ENCODE measurements at places on chromosomes 13 and 19.

DNA sequence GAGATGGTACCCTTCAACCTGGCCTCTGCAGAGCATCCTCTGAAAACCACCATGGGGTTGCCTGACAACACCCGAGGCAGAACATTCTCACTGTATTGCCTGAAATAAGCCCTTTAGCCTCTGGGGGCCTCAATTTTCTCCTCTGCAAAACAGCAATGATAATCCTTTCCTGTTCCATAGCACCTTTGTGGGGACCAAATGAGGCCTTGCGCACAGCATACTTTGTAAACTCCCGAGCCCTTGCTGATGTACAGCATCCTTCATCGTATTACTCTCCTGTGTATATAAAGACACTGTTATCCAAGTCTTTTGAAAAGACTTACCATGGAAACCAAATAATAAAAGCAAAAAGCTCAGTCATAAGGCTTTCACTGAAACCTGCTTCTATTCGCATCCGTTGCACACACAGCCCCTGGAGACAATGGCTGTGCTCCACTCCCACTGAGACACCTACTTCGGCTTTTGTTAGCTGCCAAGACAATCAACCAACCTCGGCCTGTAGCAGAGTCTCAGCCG, 276.0 kb downstream of the FOXO1 start:
- no peak for DNase-seq

GRCh38 chr19:8607386-8607785, 3.1 kb downstream of the ADAMTS10 start:
- peak; percentile 67 for DNase-seq

DNA sequence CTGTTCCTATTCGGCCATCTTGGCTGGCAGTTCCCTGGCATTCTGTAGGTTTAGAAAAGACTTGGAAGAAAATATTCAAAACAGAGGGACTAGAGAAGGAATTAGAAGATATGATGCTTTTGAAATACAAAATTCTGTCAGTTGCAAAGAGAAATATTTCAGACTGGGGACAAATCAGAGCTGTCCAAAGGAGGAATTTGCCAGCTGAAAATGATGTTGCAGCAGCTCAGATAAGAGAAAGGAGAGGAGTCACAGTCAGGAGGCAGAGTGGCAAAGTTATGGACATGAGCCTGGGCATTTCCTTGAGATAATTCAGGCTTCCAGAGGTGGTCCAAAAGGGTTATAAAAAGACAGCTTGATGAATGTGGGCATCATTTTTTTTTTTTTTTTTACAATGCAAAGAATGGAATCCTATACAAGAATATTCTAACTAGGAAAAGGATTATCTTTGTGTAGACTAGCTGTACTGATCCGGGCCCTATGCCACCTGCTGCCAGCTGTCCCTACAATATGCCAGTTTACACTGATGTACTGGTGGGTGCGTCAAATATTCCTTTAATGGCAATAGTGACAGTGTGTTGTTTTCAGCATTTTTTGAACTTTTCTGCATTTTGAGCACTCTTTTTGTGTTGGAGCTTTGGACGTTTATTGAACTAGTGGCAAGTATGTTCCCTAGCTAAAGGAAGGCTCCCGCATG, 31.8 kb upstream of the CBY2 start:
- DNase-seq: no peak

GRCh38 chr13:49464621-49465325, 20.7 kb downstream of the SETDB2 start:
- no peak for DNase-seq

DNA sequence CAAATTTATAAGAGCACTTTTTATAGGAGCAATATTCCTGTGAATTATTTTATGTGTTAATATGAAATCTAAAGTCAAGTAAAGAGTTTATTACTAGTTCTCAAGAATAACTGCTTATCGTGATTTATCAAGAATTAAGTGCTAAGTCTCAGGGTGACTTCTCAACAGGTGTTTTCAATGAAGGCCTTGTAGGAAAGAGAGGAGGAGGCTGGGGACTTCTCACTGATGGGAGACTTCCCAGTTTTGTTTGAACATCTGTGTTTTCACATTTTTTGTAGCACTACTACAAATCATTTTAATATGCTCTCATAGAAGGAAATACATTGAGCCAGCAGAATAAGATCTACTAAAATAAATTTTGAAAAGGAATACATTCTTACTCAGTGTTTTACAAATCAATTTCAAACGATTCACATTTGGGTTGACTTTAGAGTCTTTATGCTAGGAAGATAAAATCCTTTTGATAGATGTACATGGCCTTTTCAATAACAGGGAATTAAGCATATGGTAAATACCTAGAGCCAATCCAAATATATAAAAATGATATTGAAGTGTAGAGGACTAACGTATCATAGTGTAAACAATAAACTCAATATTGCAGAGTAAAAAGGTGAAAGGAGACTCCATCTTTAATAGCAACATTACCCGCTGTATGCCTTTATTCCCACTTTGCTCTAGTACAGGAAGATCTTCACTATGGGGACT, 6.8 kb downstream of the PCDH17 start:
- DNase-seq: no peak

GRCh38 chr19:44814517-44814916, 5.6 kb downstream of the BCAM start:
- DNase-seq: no peak

- peak; percentile 92 for DNase-seq
These were observed 138.2 kb downstream of the SLC7A1 start for GRCh38 chr13:29457299-29457698.

DNA sequence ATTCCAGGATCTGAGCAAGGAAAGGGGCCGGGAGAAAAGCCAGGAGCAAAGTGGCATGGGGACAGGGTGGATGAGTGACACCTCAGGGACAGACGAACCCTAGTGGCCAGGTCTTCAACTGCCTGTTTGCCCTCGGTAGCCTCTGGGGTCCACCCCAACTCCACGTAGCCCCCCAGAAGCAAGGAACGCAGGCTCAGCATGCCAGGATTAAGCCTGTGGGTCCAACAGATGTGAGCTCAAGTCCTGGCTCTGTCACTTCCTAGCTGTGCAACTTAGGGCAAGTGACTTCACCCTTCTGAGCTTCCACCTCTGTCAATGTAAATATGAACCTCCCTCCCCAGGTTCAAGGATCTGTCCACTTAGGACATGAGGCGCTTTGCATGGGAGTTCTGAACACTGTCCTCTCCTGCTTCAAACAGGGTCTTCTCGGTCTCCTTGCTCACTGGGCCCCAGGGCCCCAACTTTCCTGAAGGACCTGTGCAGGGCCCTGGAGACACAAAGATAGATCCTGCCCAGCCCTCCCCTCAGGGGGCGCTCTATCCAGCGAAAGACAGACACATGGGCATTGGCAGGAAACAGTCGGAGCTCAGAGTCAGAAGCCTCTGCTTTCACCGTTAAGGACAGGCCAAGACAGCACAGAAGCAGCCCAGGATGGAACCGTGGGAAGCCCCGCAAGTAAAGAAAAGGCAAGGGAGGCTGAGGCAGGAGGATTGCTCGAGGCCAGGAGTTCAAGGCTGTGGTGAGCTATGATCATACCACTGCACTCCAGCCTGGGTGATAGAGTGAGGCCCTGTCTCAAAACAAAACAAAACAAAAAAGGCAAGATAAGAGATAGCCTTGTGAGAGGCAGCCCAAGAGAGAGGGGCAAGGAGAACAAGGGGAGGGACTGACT, 13.2 kb downstream of the SYDE1 start:
- DNase-seq: no peak

GRCh38 chr19:6252066-6252465, 27.7 kb downstream of the MLLT1 start:
- DNase-seq: no peak

- peak; percentile 22 for DNase-seq
These were observed 5.2 kb upstream of the BCAT2 start for GRCh38 chr19:48815870-48816501.

- DNase-seq: no peak
These were observed 505 bp upstream of the ZIC2 start for GRCh38 chr13:99980824-99981734.

DNA sequence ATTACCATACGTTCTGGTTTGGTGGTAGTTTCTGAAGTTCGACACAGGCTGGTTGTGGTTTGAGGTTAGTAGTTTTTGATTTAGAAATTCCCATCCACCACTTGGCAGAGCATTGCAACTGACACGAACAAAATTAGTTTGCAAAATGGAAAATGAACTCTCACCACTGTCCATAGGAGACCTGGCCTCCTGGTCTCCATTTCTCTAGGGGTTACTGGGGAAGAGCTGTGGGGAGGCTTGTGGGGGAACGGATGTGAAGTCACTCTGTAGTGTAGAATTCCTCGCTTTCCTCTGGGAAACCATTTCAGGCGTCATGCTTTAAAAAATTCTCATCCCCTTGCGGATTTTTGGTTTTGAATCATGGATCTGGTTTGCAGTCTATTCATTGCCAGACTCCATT, 321.5 kb upstream of the MAB21L1 start:
- DNase-seq: peak; percentile 85

- DNase-seq: no peak
These were observed 30.3 kb downstream of the TNFRSF19 start for GRCh38 chr13:23600534-23600933.

- no peak for DNase-seq
These were observed 51.6 kb downstream of the ZNF146 start for GRCh38 chr19:36266375-36266961.

DNA sequence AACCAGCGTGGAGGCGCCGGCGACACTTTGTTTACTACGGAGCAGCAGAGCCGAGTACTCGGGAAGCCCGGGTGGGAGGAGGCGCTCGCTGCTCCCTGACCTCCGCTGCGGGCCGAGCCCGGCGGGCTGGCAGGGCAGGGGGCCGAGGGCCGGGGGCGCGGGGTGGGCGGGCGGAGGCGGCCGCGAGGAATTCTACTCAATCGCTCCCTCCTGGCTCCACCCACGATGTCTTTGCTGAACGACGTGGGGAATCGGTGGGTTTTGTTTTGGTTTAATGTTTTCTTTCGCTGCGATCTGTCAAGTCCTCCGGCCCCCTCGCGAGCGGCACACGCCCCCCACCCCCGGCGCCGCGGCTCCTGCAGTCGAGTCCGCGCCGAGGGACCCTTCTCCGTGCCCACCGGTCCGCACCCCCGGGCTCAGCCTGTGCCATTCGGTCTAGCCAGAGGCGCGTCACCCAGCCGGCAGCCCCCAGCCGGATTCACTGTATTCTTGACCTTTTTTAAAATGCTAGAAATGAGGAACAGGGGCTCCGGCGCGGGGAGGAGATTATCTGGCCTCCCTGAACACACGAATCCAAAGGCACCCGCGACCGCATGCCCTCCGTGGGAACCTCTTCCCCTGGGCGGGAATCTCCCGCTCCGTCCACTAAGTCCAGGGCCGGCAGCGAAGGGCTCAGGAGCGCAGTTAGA, 636 bp upstream of the FOXO1 start:
- no peak for DNase-seq

DNA sequence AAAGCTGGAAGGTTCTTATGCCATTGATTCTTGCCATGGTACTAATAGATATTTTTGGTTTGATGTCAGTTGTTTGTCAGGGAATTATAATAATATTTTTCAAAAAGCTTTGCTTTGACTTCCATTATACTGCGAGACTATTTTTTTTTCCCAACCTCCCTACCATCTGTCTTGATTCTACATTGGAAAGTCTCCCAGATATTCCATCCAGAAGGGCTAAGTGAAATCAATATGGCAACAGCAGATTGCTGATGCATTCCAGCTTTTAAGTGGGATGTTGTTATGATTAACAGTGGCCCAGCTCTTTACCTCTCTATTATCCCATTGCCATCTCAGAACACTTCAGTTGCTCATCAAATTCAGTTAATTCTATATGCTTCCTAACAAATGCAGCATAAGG, 247.4 kb downstream of the OXGR1 start:
- DNase-seq: no peak

GRCh38 chr19:32676186-32676894, 692 bp downstream of the RGS9BP start:
- no peak for DNase-seq

DNA sequence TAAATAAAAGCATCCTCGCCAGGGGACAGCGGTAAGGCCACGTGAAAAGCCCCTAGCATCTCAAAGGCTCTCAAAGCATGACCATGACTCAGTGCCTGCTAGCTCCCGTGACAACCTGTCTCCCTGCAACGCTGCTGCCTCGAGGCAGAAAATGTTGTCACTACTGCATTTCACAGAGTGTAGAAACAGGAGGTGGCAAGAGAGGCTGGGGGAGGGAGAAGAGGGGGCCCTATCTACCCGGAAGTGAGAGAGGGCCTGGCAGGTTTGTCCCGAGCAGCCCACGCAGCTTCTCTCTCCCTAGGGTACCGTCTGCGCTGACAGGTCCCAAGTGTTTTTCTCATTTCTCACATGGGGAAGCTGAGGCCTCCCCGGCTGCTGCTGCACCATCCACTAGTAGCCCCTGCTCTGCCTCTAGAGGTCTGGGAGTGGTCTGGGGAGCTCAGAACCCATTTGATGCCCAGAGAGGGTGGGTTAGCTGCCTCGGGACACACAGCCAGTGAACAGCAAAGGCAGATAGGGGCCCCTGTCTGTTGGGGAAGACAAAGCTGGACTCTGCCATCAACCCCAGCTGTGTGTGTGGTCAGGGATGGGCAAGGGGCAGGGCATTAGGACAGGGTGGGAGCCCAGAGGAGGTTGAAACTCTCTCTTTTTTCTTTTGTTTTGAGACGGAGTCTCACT, 3.7 kb downstream of the TINCR start:
- no peak for DNase-seq

DNA sequence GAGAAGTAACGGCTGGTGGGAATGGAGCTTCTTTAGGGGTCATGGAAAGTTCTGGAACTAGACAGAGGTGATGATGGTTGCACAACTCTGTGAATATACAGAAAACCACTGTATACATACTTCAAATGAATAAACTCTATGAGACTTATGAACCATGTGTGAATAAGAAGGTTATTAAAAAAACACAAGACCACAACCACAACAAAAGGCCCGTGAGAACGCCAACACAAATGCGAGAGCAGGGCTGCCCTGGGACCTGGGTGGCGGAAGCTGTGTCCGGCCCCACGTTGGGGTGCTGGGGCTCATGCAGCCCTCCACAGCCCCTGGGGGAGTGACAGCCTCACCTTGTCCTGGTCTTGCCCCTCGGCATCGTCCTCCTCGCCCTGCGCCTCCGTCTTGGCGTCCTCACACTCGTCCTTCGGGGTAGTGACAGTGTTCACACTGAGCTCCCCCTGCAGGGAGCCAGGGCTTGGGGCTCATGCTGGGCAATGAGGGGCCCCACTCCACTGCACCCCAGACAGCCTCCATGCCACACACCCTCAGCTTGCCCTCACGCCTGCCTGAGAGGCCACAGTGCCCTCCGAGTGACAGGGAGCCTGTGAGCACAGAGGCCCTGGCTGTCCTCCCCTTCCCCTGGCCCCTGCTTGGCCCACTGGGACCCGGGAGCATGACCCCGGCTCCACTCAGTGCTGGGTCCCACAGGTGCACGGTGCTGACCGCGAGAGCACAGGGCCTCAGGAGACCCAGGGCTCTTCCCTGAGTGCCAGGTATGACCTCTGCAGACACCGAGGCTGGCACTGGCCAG, 16.0 kb downstream of the IZUMO4 start:
- no peak for DNase-seq

- peak; percentile 81 for DNase-seq
These were observed 11.2 kb downstream of the IL17D start for GRCh38 chr13:20714563-20715329.

GRCh38 chr13:70923863-70924752, 815.9 kb upstream of the KLHL1 start:
- DNase-seq: no peak

DNA sequence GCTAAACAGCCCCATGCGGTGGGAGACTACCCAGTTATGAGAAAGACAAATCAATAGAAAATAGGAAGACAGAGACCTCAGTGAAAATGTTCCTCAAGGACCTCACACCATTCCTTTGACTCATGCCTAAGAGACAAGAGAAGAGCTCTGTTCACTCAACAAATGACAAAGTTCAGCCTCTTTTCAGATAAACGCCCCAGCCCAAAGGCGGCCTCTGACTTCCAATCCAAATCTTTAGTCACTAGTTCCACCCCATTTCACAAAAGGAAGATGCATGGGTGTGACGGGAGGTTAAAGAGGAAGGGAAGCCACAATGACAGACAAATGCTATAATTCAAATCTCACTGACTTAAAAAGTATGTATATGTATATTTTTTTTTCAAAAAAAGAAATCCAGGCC, 8.1 kb downstream of the CARS2 start:
- DNase-seq: no peak
